ENCODE measurements at places on chromosomes 1 and 21.
A peak's percentile ranks its signal among the peaks of the same experiment; 100 is the strongest.

GRCh38 chr1:7962014-7962335 lies 464 bp downstream of the PARK7 start:
- DNase-seq: no peak

GRCh38 chr1:111582644-111583618 lies 36.7 kb upstream of the RAP1A start:
- no peak for DNase-seq

DNA sequence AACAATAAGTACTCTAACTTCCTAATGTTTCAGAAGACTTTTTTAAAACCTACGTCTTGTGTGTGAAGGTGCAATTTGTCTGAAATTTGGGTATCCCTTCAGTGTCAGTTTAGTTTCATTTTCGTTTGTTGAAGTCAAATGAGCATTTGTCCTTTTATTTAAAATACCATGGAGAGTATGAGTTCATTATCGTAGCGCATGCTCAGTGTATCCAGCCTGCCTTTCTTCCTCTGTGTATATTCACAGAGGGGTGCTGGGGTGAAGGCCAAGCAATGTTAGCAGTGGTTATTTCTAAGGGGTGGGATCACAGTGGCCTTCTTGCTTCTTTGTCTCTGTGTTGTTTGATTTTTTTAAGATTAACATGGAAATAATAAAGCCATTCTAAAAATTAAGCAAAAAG lies 43.2 kb downstream of the CNN3 start:
- no peak for DNase-seq

GRCh38 chr21:27221077-27221476 lies 254.2 kb upstream of the ADAMTS5 start:
- no peak for DNase-seq

- DNase-seq: no peak
Measured at GRCh38 chr1:241635556-241636152, 4.5 kb downstream of the CHML start.

- no peak for DNase-seq
Measured at GRCh38 chr1:236039740-236040685, 24.9 kb downstream of the NID1 start.

DNA sequence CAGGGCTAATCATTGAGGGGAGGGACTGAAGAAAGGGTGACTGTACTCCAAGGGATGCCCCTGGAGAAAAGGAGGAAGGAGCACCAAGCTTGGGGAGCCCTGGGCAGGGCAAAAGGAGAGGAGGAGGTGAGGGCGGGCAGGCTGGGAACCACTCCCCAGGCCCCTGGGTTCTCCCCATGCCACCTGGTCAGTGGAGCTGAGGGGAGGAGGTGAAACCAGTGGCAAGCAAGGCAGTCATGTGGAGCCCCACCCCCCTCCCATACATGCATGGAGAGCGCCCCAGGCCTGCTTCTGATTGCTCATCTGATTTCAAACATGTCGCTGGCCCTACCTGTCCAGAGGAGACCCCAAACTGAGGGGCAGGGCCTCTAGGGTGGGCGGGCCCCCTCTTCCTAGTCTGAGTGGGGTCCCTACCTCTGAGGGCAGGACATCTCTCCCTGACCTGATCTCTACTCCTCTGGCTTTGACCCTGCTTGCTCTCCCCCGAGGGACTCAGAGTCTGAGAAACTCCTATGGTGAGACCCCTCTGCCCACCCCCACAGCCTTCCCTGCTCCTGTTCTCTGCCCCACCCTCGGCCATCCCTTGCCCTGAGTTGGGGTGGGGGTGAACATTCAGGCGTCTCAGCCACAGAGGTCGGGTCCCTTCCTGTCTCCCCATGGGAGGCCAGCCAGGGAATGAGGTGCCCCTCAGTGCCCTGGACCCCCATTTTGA lies 18.6 kb downstream of the INSRR start:
- DNase-seq: no peak

- peak; percentile 34 for DNase-seq
Measured at GRCh38 chr1:18110968-18111367, 3.4 kb downstream of the IGSF21 start.

- no peak for DNase-seq
Measured at GRCh38 chr1:185438936-185439335, 121.9 kb upstream of the IVNS1ABP start.

DNA sequence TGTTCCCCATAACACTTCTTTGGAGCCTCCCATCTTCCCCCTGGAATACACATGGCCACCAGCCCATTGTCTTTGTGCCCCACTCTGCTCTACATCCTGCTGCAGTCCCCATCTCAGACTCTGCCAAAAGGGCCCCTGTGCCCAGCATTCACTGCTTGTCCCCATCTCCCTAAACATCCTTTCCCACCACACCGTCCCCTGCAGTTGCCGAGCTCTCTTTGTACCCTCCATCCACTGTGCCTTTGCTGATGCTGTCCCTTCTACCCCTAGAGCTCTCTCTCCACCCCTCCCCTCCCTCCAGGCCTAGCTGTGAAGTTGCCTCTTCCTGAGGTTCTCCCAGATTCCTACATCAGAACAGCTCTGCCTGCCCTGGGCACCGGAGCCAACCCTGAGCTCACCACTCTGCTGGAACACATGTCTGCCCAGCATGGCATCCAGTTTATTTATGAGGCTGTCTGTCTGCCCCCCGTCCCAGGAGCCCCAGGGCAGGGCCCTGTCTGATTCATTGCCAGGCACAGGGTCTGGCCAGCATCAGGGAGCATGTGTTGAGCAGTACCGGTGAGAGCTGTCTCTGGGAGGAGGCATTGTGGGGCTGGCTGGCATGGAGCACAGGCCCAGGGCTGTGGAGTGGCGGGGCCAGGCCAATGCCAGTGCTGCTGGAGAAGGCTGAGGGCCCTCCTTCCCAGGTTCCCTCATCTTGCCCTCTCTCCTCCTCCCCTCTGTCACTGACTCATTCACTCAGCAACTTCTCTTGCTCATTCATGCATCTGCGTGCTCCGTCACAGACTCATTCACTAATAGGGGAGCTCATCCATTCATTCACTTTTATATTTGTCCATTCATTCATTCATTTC lies 28.8 kb downstream of the EDN2 start:
- no peak for DNase-seq

GRCh38 chr1:221488550-221488949 lies 253.3 kb downstream of the DUSP10 start:
- no peak for DNase-seq

GRCh38 chr1:152566681-152567080 lies at the start of gene LCE3E:
Gene LCE3E, minus strand, starts transcription at chr1:152566780. Its CDS starts 572 bp downstream, at chr1:152566208.
- DNase-seq: no peak

DNA sequence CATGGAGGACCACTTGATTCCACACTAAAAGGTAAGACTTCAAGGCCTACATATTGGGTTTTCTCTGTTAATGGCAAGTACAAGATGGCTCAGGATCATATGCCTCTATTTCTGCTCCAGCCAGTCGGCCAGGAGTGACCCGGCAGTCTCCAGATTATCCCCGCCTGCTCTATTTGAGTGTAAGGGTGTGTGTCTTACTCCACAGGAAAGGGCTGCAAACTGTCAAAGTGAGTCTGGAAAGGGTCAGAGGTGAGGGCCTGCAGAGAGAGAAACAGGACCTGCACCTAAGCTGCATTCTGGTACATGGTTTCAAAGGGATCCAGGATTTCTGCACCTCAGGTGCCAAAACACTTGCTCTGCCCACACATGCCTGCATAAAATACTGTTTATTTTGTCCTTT lies 9.2 kb downstream of the ZNF692 start:
- DNase-seq: no peak

DNA sequence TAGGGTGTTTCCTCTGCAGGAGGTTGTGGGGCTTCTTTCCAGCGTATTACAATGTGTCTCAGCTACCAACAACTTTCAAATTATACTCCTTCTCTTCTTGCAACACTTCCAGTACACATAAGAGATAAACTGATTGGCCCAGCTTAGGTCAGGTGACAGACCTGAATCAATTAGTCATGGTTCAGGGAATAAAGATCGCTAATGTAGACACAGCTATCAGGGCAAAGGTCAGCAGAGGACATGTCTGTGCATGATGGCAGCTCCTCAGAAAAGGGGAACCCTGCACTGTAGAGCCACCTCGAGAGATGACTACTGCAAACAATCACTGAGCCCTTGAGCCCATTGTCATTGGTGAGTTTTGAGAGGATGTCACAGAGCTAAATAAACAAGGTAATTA lies 36.8 kb upstream of the PKN2 start:
- no peak for DNase-seq

GRCh38 chr1:86650065-86650464 lies 54.3 kb upstream of the SH3GLB1 start:
- DNase-seq: no peak

DNA sequence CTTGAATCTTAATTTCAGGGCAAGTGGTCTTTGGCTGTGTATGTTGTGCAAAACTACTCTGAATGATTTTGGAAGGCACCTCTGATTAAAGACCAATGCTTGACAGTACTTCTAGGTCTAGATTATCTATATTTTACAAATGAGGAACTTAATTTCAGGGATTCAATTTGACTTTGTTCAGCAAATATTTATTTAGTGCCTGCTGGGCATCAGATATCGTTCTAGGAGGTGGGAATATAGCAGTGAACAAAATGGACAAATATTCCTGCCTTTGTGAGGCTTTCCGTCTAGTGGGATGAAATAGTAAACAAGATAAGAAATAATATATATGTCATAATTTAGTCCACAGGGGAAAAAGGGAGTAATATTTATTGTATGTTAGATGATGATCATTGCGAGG lies 4.7 kb downstream of the ZNF326 start:
- no peak for DNase-seq

DNA sequence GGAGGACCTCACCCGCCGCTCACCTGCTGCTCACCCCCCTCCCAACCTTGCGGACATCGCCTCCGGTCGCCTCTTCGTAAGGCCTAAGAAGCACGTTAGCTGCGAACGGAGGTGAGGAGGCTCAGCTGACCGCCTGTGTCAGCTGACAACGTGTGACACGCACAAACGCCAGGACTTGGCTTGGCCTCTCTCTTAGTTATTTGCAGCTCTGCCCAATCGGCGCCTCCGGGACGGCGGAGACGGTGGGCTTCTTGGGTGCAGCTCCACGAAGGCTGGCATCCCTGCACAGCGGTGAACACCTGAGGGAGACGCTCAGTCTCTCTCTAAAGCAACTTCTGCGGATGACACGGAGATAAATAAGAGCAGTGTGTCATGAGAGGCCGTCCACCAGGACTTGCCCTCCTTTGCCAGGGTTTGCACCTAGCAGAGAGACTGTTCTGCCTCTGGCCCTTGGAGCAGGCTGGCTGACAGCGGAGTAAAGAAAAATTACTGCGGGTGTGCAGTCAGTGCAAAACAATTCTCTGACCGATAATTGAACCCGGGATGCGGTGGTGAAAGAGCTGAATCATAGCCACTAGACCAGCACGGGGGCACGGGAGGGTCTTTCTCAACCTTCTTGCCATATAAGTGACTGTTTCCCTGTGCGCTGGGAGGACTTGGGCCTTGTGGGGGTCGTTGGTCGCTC lies 318.9 kb downstream of the FAM72C start:
- DNase-seq: no peak

DNA sequence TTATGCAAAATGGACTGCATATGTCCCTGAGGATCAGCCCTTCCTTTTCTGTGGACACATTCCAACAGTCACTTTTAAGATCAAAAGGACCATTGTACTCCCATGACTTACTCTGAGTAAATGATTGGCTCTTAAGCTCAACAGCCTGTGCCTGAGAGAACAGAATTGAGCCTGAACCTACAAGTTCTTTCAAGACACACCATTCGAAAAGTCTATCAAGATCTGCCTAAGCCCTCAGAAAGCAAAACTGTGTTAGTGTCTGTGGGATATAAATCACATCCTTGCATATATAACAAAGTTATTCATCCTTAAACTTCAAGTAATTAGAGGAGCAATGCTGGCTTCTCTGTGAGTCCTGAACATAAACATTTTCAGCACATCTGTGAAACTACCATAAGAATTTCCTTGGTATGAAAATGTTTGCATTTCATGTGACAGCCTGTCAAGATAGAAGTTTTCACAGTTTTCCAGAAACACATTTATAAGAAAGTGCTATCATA lies 41.6 kb downstream of the PCNX2 start:
- DNase-seq: no peak

GRCh38 chr1:118751166-118751565 lies 237.0 kb downstream of the TBX15 start:
- DNase-seq: no peak

GRCh38 chr1:203152158-203153034 lies 23.2 kb downstream of the MYBPH start:
- DNase-seq: peak; percentile 42

- DNase-seq: no peak
Measured at GRCh38 chr21:39842741-39843459, 24.3 kb upstream of the PCP4 start.

DNA sequence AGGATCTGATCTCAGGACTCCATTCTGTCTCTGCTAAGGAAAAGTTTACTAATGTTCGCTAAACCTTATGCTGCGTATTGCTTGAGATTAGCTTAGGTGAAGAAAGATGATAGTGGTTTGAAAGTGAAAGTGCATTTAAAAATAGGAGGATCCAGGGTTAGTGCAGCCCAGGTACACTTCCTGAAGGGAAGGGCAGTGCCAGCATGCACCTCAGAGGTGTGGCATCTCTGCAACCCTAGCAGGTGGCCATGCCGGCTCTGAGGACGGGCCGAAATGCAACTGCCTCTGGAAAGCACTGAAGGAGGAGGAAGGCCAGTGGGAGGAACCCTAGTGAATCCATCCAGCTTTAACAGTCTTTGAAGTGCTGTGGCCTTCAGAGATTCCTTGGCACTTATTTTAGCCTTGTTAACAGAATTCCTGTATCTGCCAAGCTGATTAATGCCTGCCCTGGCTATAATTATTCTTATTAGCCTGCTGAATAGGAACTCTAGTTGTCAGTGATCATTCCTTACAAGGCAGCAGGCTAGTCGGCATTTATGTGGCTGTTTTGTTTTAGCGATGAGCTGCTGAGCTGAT lies 5.5 kb downstream of the PTGFRN start:
- DNase-seq: peak; percentile 13

DNA sequence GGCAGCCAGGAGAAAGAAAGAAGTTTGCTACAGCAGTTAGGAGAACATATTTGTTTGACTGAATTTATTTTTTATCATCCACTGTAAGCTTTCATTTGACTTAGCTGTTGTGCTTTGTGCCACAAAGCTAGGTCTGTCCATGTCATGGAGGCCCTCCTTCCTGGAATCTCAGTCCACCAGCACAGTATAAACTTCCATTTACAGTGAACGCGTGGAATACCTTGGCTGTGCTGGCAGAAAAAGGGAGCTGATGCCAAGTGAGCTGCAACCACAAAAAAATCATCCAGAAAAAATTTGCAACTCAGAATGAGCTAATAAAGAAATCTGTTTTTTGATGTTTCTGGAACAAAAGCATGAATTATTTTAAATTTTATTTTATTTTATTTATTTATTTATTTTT lies 72.6 kb downstream of the ATP6V1G3 start:
- no peak for DNase-seq

GRCh38 chr1:111203681-111204200 lies 3.3 kb upstream of the DENND2D start:
- DNase-seq: peak; percentile 9

- DNase-seq: no peak
Measured at GRCh38 chr1:40887012-40887378, 24.8 kb upstream of the CITED4 start.

GRCh38 chr1:42003433-42003832 lies 84.7 kb upstream of the HIVEP3 start:
- DNase-seq: no peak
